Fibroblast of mammary gland (primary cell): ENCODE measurements at places on chromosomes 7 and 10.

- DNase-seq: peak; percentile 16
Observed at GRCh38 chr7:15515252-15515651, 46.6 kb downstream of the AGMO start.

GRCh38 chr7:132152131-132152889 lies 424.0 kb downstream of the PLXNA4 start:
- no peak for DNase-seq

- peak; percentile 12 for DNase-seq
Observed at GRCh38 chr7:127968547-127968946, 62.7 kb downstream of the LRRC4 start.

DNA sequence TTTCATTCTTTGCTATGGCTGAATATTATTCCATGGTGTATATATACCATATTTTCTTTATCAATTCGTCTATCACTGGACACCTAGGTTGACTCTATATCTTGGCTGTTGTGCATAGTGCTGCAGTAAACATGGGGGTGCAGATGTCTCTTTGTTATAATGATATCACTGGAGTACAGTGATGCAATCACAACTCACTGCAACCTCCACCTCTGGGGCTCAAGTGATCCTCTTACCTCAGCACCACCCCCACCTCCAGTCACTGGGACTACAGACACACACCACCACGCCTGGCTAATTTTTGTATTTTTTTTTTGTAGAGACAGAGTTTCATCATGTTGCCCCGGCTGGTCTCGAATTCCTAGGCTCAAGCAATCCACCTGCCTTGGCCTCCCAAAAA lies 15.6 kb downstream of the KLHL7 start:
- no peak for DNase-seq

GRCh38 chr10:101649525-101650085 lies 45.4 kb downstream of the FBXW4 start:
- no peak for DNase-seq

DNA sequence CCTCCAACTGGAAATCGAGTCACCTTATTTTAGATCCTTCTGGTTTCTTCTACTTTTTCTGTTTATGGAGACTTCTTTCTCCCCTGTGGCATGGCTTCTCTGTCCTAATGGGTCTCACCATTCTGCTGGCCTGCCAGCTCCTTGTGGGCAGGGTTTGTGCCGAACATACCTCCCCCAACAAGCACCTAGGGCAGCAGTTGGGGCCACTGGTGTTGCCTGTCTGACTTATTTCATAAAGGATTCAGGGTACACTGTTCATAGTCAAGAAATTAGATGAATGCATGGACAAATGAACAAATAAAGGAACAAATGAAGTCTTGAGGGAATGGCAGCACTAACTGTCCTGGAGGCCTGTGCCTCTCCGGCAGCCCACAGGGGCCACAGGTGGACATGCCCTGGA lies 55.6 kb upstream of the DOCK1 start:
- DNase-seq: no peak
